ENCODE measurements at places on chromosomes 11 and 22. TPM values are rescaled to one million over a fixed set of nuclear protein-coding genes. Genes with fewer than 3 reads are reported as not detected.
A peak's percentile ranks its signal among the peaks of the same experiment; 100 is the strongest.

DNA sequence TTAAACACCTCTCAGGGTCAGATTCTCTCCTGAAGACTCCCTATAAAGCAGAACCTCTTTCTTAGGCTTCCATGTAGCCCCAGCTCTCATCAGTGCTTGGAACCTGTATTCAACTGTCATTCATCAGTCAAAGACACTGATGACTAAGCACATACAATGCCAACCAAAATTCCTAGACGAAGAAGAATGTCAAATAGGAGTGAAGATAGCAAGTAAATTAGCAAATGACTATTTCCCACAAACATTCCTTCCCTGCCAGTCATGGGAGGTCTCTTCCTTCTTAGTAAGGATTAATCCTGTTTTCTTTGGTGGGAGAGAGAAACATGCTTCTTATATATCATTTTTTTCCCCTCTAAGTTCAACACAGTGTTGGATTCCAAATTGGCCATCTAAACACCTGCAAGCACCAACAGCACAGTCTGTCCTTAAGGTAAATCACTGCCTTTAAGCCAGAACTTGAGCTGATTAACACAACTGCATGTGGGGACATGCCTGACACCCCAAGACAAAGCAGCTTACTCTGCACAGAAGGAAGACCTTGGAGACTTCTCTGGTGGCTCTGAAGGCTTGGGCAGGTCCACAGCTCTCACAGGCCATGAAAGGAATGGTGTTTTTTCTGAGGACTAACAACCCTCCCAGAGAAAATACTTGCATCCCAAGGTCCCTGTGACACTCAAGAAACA, 47.5 kb upstream of the ME3 start:
- no peak for DNase-seq
- no peaks in the 10 kb centered on the region for H3K4me1 ChIP-seq
- H3K4me3 ChIP-seq = no peak overlapping the region
- no peaks in the 10 kb centered on the region for H3K36me3 ChIP-seq
- no peaks in the 10 kb centered on the region for H3K27me3 ChIP-seq

DNA sequence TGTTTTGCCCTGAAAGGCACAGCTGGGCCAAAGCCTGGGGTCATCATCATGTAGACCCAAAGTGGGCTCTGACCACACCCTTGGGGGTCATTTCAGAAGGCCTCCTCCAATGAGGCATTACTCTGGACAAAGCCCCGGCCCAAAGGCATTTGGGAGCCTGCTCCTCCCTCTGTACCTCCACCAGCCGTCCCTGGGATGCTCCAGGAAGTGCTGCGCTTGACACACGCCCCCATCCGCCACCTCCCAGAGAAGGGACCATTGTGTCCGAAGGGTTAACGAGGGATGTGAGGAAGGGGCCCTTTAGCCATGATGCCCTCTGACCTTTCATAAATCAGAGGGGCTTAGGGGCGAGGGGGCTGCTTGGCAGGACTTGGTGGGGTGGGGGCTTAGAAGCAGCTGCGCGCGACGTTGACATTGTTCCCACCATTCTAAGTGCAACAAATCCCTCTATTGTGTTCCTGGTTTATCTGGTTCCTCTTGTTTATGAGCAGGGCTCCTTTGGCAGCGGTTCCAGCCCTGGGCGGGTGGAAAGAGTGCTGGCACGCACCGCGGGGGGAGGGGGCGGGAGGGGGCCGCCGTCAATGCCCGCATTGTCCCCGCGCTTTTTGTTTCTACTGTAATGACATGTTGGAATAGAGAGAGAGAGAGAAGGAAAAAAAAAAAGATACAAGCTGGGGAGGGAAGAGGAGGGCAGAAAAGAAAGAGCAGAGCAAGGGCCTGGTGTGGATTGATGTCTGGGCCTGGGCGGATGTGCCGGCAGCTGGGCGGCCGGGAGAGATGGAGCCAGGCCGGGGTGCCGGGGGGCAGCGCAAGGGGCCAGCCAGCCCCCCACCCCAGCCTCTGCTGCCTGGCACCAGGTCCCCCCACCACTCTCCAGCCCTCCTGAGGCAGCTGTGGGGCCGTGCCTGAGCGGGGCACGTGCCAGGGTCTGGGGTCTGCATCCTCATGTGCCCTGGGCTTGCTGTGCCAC, 32.1 kb upstream of the SOX10 start:
- H3K36me3 ChIP-seq = no peaks in the 10 kb centered on the region
- peak overlapping the region; percentile 84 for H3K27ac ChIP-seq
- no peaks in the 10 kb centered on the region for H3K27me3 ChIP-seq
- H3K4me1 ChIP-seq = peaks cover 21% of the 10 kb centered on the region

FGF3 gene
- not detected for polyA plus RNA-seq

PVALB gene
- not detected for polyA plus RNA-seq

DNA sequence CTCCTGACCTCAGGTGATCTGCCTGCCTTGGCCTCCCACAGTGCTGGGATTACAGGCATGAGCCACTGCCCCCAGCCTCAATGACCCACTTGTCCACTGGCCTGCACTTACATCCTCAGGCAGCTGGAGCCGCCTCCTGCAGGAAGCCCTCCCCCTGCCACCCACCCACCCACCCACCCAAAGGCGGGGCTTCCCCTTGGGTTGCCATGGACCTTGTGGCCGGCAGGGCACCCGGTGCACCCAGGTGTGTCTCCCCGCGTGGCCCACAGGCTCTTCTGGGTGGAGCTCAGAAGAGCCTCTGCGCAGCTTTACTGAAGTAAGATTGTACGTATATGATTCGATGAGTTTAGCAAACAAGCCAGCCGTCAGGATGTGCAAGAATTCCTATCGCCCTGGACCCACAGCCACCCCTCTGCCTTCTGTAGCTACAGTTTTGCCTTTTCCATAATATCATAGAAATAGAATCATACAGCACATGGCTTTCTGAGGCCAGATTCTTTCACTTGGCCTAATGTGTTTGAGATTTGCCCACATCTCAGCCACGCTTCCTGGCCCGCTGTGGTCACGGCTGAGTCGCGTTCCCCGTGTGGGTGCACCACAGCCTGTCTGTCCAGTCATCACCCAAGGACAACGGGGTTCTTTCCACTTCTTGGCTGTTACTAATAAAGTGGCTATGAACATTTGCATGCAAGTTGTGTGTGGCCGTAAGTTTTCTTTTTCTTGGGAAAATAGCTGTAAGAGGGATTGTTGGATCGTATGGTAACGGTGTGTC, 5.3 kb upstream of the BRSK2 start:
- peaks cover 18% of the 10 kb centered on the region for H3K4me1 ChIP-seq
- H3K27me3 ChIP-seq = no peaks in the 10 kb centered on the region
- H3K36me3 ChIP-seq = no peaks in the 10 kb centered on the region
- DNase-seq = no peak
- H3K4me3 ChIP-seq = no peak overlapping the region
